Esophagus squamous epithelium (tissue), 5 donors: ENCODE measurements at places on chromosomes 4 and X.
A peak's percentile ranks its signal among the peaks of the same experiment; 100 is the strongest.

GRCh38 chrX:23901060-23901459, 6.7 kb downstream of the APOO start:
- H3K4me1 ChIP-seq, result peaks cover 56% of the 10 kb centered on the region
- no peaks in the 10 kb centered on the region for H3K27me3 ChIP-seq
- no peaks in the 10 kb centered on the region for H3K36me3 ChIP-seq

DNA sequence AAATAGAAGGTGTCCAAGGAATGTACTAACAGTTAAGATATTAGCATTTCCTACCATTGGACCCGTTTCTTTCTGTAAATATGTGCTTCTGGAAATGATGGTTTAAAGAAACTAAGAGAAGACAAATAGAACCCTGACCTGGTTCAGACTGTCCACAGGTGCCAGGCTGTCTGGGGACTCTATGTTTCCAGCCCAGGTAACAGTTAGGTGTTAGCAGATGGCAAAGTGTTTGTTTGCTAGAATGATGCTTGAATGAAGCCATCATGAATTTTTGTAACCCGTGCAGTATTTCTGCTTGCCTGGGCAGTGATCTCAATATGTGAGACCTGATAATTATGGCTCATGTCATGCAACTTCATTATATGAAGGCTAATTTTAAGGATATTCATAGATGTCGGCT, 87.5 kb downstream of the LRRC66 start:
- H3K4me1 ChIP-seq, result no peaks in the 10 kb centered on the region
- no peak overlapping the region for H3K4me3 ChIP-seq
- H3K27ac ChIP-seq, result no peak overlapping the region
- H3K36me3 ChIP-seq, result no peaks in the 10 kb centered on the region
- no peaks in the 10 kb centered on the region for H3K27me3 ChIP-seq

DNA sequence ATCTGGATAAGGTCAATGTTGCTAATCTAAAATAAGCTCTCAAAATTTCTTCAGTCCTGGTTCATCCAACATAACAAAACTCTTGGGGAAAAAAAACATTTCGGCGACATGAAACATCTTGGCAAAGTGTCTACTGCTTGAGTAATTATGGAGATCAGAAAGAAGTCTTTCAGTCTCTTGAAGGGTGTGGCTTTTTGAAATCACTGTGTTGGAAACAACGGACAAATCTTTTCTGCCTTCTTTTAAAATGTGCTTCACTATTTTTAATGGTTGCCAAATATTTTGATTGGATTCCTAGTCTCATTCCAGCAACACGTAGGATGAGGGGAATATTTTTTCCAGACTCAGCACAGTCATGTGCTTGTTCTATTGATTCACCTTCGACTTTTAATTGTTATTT, 138.6 kb downstream of the KLHL8 start:
- no peaks in the 10 kb centered on the region for H3K27me3 ChIP-seq
- peak overlapping the region; percentile 81 for H3K27ac ChIP-seq
- DNase-seq, result no peak
- no peak overlapping the region for H3K4me3 ChIP-seq

GRCh38 chr4:14079601-14080000, 452.1 kb upstream of the BOD1L1 start:
- no peaks in the 10 kb centered on the region for H3K27me3 ChIP-seq
- no peaks in the 10 kb centered on the region for H3K4me1 ChIP-seq
- no peak for DNase-seq

DNA sequence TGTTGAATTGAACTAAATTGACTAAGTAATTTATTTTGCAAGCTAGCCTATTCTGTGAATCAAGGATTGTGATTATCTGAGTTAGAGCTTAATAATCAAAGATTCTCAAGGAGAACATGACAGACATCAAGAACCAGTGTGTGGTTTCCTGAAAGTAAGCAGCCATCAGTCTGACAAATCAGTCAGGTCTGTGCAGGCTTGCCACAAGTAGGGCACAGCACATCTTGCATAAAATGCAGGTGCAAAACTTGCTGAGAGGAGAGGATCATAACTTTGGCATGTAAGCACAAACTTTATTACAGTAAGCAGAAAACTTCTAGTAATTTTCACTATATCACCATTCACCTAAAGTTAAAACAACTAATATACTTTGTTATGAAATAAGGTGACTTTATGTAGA, 22.5 kb downstream of the FAM241A start:
- no peak overlapping the region for H3K27ac ChIP-seq
- H3K27me3 ChIP-seq, result no peaks in the 10 kb centered on the region
- H3K4me1 ChIP-seq, result no peaks in the 10 kb centered on the region
- no peak overlapping the region for H3K4me3 ChIP-seq
- H3K36me3 ChIP-seq, result no peaks in the 10 kb centered on the region

- H3K4me3 ChIP-seq, result peak overlapping the region; percentile 83
- no peaks in the 10 kb centered on the region for H3K36me3 ChIP-seq
- no peak for DNase-seq
- H3K27me3 ChIP-seq, result no peaks in the 10 kb centered on the region
- no peaks in the 10 kb centered on the region for H3K4me1 ChIP-seq
These were observed 731 bp upstream of the AMMECR1 start for GRCh38 chrX:110318664-110318968.

DNA sequence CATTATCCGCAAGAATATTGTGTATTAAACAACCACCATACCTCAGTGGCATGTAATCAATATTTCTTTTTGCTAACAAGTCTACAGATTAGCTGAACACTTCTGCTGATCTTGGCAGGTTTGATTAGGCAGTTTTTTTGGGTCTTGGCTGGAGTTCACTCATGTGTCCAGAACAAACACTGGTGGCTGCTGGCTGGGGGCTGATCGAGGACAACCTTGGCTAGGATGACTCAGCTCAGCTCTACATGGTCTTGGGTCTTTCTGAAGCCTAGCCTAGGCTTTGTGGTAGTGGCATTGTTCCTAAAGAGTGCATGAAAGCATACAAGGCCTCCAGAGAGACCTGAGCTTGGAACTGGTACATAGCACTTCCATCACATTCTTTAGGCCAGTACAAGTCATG, 41.1 kb downstream of the PPEF1 start:
- no peaks in the 10 kb centered on the region for H3K4me1 ChIP-seq
- no peaks in the 10 kb centered on the region for H3K36me3 ChIP-seq
- no peak for DNase-seq
- no peak overlapping the region for H3K27ac ChIP-seq
- no peaks in the 10 kb centered on the region for H3K27me3 ChIP-seq

DNA sequence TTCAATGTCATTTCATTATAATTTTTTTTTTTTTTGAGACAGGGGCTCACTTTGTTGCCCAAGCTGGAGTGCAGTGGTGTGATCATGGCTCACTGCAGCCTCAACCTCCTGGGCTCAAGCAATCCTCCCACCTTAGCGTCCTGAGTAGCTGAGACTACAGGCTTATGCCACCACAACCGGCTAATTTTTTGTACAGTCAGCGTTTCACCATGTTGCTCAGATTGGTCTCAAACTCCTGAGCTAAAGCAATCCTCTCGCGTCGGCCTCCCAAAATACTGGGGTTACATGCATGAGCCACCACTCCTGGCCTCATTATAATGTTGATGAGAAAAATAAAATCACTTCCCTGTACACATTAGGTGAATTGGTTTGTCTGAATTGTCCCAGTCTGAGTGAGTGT, 16.9 kb downstream of the TAF7L start:
- H3K27me3 ChIP-seq, result no peaks in the 10 kb centered on the region
- no peaks in the 10 kb centered on the region for H3K36me3 ChIP-seq
- no peak for DNase-seq
- H3K4me3 ChIP-seq, result no peak overlapping the region

DNA sequence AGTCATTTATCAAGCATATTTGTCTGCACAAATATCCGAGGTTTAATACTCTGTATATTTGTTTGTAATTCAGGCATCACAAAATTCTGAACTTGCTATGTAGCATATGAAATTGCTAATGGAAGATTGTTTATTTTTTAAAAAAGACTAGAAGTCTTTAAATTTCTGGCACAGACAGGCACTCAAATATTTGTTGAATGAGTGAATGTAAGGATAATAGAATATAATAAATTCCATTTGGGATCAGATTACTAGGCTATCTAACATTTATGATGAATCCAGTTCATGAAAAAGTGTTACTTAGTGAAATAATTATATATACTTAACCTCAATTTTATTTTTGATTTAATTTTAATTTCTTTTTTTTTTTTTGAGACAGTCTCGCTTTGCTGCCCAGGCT, 30.4 kb upstream of the TEC start:
- no peaks in the 10 kb centered on the region for H3K4me1 ChIP-seq
- no peak for DNase-seq

- no peaks in the 10 kb centered on the region for H3K27me3 ChIP-seq
- H3K36me3 ChIP-seq, result no peaks in the 10 kb centered on the region
- no peak overlapping the region for H3K27ac ChIP-seq
- H3K4me1 ChIP-seq, result peaks cover 11% of the 10 kb centered on the region
- H3K4me3 ChIP-seq, result no peak overlapping the region
- no peak for DNase-seq
These were observed 295.0 kb upstream of the NR3C2 start for GRCh38 chr4:148737061-148737770.

GRCh38 chr4:85489273-85489981, 14.5 kb downstream of the ARHGAP24 start:
- no peak overlapping the region for H3K4me3 ChIP-seq
- DNase-seq, result no peak
- H3K36me3 ChIP-seq, result no peaks in the 10 kb centered on the region
- no peaks in the 10 kb centered on the region for H3K27me3 ChIP-seq
- H3K27ac ChIP-seq, result no peak overlapping the region

- no peaks in the 10 kb centered on the region for H3K36me3 ChIP-seq
- DNase-seq, result no peak
These were observed 424.2 kb downstream of the PDGFC start for GRCh38 chr4:156547439-156547838.
